ENCODE measurements at places on chromosomes 4 and X.

DNA sequence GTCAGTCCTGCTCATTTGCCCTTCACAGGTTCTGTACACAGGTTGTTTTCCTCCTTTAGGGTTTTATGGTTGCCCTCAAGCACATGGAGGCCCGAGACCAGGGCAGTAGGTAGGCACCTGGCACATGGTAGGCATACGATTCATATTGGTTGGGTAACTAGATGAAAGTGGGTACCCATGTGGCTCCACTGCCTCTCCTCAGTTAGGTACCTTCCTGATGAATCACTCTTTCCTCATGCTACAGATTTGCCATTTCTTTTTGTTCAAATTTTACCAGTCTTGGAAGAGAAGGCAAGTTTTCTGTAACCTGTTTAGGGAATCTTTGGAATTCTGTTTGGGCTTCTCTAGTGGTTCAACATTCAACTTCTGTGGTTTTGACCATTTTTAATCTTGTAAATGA lies 121.3 kb downstream of the FHIP1A start:
- DNase-seq, result no peak

DNA sequence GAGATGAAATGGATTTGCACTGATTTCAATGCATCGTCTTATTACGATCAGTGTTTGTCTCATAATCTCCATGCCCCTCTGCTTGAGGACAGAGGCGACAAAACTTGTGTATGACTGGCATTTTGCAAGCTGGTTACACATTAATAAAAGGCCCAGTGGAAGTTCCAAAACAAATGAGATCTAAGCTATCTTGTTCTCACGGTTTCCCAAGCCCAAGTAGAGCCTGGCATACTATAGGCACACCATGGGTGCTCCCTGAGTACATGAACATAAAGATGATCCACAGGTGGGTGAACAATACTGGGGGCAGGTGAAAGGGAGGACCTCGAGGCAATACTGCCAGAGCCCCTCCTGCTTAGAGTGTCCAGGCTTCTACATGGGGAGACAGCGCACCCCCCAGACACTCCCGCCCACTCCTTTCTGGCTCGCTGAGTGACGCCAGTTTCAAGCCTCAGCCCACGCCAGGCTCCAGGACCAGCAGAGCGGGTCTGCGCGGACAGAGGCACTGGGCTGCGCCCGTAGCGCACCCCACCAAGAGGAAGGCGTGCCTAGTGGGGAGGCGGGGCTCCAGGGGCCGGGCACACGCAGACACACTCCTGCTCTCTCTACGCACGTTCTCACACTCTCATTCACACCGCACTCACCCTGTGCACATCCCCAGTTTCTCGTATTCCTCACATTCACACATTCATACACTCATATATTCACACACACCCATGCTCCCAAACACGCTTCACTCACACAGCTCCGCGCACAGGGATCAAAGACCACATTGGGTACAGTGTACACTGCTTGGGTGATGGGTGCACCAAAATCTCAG lies 8.9 kb upstream of the GSX2 start:
- DNase-seq, result no peak

DNA sequence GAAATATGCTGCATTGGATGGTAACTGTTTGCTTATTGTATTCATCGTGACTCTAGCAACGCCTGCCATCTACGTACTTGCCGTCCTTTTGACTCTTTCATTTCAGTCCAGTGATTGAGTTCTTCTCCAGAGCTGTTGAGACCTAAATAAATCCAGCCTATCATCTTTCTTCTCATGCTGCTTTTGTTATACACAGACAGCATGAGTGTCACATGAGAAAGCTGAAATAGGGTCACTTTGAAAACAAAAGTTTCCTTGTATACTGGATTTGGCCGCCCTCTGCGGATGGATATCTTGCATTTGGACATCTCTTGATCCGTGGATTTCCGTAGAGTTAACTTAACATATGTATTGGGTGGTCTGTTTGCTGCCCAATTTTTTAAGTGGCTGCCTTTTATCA lies 67.2 kb downstream of the TMPRSS11F start:
- DNase-seq, result no peak

GRCh38 chrX:1727531-1728027 lies 112.7 kb downstream of the ASMT start:
- DNase-seq, result no peak

GRCh38 chr4:169064296-169064695 lies 54.2 kb upstream of the CBR4 start:
- DNase-seq, result no peak

GRCh38 chr4:183797445-183798300 lies 107.4 kb upstream of the STOX2 start:
- no peak for DNase-seq
